ENCODE measurements at places on chromosomes 3 and 15. TPM values are rescaled to one million over a fixed set of nuclear protein-coding genes. Genes with fewer than 3 reads are reported as not detected.

DNA sequence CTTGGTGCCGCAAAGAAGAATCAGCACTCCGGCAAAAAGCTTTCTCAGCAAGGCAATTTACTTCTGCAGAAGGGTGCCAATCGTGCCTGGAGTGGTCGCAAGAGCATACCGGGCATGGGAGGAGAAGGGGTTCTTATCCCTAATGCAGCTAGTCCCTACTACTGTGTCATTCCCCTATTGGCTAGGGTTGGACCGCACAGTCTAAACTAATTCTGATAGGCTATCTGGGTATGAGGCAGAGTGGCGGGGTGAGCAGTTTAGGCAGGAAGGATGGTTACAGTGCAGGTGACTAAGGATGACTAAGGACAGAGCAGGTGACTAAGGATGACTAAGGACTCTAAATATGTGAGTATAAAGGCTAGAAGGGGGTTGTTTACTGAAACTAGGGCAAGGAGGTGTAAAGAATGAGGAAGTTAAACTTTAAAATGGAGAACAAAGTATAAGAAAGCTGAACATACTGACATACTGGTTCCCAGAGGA is 52.9 kb downstream of the PGBD4 start:
- no peak for DNase-seq

- no peak for DNase-seq
Measured at GRCh38 chr3:47012342-47013230, 33.1 kb downstream of the NBEAL2 start.

- no peak for DNase-seq
Measured at GRCh38 chr15:57213862-57214261, 162.4 kb upstream of the CGNL1 start.

GRCh38 chr3:53181024-53181371 is 20.0 kb downstream of the PRKCD start:
- no peak for DNase-seq

- DNase-seq, result no peak
Measured at GRCh38 chr3:54822206-54822605, 105.7 kb downstream of the LRTM1 start.

GRCh38 chr15:62343397-62343796 is 178.3 kb upstream of the C2CD4B start:
- DNase-seq, result no peak

GRCh38 chr3:51680663-51681230 is 9.7 kb downstream of the TEX264 start:
- no peak for DNase-seq

- DNase-seq, result no peak
Measured at GRCh38 chr3:86047161-86047560, 943.8 kb downstream of the VGLL3 start.

GRCh38 chr15:85897207-85897894 is 102.6 kb upstream of the KLHL25 start:
- no peak for DNase-seq

Gene MLF1
- 271 TPM for polyA plus RNA-seq

Gene CSPG5
- 0.86 TPM for polyA plus RNA-seq

Gene XCR1
- not detected for polyA plus RNA-seq

Gene FSD2
- polyA plus RNA-seq, result 39.1 TPM

All from right cardiac atrium (tissue), 5 donors.